Activated naive CD8-positive, alpha-beta T cell treated with anti-CD3 and anti-CD28 coated beads, Interleukin-2, amount 50 U/mL, for 24 hours (primary cell): ENCODE measurements at places on chromosomes 4 and X.

DNA sequence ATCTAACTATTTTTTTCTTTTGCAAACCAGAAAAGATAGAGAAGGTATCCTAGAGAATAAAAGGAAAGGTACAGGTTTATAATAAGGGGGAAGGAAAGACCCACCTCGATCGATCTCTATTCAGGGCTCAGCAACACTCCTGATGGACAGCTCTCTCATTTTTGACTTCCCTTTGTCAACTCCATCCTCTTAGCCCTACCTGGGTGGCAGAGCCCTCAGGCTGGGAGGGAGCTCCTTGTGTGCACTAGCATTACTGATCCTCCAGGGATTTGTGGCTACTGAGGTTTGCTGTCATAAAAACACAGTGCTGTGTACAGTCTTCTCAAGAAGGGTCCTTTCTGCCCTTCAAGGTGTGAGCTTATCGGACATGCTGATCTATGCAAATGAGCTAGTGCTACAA, 111.0 kb downstream of the MID1 start:
- no peak for DNase-seq

- no peak for DNase-seq
Observed at GRCh38 chr4:2799224-2799911, 6.5 kb downstream of the SH3BP2 start.

- no peak for DNase-seq
Observed at GRCh38 chrX:39931529-39932282, 166.1 kb downstream of the BCOR start.

DNA sequence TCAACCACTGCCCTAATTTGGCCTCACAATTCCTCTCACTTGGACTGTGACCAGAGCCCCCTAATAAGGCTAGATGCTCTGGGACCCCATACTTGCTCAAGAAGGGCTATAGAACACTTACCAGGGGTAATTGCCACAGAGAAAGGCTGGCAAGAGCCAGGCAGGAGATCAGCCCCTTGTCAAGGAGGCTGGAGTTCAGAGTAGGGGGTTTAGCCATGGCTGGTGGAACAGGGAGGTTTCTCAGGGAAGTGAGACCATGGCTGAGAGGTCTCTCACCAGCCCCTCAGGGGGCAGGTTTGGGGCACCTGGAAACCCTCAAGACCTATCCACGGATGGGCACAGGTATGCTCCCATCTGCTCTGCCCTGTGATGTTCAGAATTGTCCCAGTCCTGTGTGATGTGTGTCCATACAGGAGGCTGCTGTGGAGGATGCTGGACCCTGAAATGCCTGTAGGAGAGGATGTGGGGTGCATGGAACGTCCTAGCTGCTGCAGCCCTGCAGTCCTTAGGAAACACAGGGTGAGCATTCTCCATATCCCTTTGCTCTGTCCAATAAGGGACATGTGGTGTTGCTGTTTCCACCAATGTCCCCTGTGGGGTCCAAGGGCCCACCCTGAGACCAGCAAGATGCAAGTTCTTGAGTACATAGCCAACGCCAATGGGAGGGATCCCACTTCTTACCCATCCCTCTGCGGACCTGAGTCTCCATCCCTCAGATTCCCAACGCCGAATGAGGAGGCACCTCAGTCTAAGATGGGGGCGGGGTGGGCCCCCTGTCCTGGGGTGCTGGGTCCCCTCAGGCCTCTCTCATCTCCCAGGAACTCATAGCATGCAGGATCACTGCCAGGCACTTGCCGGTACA, 16.4 kb upstream of the HSFX1 start:
- DNase-seq: no peak

GRCh38 chr4:123919576-123920098, 523.0 kb downstream of the SPRY1 start:
- DNase-seq: no peak

- no peak for DNase-seq
Observed at GRCh38 chr4:169198167-169198566, 72.6 kb downstream of the SH3RF1 start.

GRCh38 chrX:38803588-38804431, 2.6 kb downstream of the MID1IP1 start:
- peak; percentile 79 for DNase-seq

- no peak for DNase-seq
Observed at GRCh38 chr4:59127006-59127405, 2016.8 kb upstream of the IGFBP7 start.

DNA sequence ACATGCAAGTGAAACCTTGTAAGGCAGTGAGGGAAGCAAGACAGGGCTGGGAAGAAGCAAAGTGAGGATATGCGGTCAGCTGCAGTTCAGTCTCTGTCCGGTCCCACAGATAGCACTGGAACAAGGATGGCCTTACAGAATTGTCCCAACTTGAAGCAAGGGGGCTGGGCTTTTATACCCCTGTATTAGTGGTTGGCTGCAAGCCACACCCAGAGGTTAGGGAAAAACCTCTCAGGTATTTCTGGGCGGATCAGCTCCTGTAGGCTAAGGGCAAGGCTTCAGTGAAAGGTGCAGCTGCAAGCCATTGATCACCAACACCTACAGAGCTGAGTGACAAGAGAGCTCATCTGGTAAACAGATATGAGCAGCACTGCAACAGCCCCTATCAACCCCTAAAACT, 89.0 kb downstream of the KDR start:
- no peak for DNase-seq

DNA sequence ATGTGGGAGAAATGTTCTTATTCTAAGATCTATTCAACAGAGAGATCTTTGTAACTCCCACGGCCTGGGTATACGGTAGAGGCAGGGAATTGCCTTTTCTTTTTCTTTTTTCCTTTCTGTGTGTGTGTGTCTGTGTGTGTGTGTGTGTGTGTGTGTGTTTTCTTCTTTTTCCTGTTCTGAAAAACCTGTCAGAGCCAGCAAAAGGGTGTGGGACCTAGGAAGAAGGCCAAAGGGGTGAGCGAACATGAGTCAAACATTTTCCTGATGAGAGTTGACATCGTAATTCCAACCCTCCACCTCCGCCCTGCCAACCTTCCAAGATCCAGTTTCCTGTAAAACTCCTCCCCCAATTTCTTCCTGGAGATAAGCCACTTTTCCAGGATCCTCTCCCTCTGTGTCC, 2.8 kb upstream of the CHIC2 start:
- DNase-seq: no peak

DNA sequence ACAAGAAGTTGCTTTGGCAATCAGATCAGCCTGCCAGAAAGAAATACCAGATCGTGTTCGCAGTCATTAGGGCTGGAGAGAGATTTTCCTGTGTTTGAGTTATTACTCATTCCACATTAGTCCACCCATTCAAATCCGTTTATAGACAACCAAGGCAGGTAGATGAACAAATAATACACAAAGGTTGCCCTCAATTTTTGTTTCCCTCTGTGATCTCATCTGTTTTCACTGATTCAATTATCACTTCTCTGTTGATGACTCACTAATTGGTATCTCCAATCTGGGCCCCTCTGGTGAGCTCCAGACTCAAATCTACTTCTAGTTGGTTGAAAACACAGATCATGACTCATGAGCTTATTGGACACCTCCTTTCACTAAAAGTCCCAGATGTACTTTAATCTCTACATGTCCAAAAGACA, 54.5 kb downstream of the CHM start:
- DNase-seq: no peak

DNA sequence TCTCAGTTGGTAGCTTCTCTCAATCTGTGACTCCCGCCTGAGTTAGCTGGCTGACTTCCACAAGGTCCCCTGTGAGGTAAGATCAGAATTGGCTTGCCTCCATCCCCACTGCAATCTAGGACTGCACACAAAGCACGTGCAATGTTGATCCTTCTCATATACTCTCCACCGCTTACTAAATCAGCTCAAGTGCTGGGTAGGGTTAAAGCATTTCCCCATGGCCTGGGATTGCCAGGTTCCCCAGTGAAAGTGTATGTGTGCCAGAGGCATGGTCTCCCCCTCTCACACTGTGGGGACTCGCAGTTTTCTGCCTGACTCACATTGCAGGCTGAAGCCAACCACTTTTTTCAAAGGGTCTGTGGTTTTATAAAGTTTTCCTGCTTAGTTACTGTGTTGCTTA, 886.9 kb downstream of the FAM133A start:
- DNase-seq: no peak

DNA sequence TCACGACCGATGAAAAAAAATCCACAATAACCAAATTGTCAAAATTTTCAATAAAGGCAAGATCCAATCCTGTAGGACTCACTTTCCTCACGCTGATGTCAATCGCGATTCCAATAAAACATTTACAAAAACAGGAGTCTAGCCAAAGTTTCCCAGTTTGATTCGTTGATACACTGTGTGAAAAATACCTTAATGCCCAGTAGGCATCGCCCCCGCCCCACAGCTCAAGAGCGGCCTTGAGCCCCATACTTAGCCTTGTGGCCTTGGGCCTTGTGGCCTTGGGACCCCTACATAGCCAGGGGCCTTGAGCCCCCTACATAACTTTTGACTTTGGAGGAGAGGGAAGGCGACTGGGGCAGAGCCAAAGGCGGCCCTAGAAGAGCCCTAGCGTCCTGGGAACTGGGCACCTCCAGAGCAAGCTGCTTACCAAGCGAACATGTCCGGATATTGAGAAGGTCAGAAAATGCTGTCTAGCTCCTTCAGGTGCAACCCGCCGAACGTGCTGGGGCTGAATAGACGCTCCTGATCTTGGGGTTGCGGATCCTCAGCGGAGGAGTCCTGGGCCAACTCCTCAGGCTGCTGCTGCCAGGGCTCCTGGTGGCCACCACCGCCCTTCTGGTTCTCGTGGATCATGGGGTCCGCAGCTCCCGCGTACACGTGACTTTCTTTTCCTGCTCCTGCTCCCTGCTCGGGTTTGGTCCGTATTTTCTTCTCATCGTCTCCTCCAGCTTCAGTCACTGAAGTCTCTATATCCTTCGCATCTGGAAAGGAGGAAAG, 62.9 kb downstream of the RHOXF2B start:
- DNase-seq: no peak

GRCh38 chr4:9916346-9916745, 105.0 kb downstream of the SLC2A9 start:
- DNase-seq: no peak

- no peak for DNase-seq
Observed at GRCh38 chr4:56876264-56876663, 31.4 kb upstream of the REST start.

DNA sequence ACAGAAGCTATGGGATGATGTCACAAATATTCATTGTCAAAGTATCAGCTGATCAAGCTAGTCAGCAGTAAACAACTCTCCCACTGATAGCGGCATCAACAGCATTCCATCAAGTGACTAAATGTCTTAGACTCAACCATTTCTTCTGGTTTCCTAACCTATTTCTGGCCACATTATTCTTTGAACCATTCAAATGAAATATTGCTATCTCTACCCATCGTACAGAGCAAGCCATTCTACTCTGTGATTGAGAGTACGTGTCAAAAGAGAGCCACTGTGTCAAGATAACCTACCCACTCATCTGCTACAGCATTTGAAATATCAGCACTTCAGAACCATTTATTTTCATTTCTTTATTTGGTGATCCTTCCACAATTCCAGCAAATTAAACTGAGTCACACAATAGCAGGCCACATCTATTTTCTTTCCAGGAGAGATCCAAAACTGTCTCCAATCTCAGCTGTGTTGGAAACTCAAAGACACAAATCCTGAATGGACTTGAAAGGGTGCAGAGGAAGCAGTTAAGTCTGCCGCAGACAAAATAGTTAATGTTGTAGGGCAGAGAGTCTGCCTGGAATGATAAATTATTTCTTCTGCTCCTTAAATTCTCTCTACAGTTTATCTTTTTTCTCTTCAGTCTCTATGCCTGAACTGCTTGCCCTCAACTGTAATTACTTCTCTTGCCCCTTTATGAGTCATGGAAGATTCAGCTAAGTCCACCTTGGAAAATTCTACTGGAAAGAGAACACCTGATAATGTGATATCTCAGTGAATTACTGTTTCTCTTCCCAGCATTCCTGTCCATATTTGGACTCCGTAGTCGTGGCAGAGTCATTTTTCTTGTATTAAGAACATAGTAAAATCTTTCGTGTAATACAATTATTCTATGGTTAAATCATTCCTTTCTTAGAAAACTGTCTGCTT, 364.8 kb downstream of the PDGFC start:
- DNase-seq: no peak

DNA sequence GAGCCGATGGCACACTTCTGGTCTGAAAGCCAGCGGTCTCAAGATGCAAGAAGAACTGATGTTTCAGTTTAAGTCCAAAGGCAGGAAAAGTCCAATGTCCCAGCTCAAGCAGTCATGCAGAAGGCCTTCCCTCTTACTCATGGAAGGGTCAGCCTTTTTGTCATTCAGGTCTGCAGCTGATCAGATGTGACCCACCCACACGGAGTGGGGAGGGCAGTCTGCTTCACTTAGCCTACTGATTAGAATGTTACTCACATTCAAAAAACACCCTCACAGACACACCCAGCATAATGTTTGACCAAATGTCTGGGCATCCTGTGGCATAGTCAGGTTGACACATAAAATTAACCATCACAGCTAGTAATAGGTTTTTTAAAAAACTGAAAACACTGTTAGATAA, 6.6 kb downstream of the HCCS start:
- no peak for DNase-seq

DNA sequence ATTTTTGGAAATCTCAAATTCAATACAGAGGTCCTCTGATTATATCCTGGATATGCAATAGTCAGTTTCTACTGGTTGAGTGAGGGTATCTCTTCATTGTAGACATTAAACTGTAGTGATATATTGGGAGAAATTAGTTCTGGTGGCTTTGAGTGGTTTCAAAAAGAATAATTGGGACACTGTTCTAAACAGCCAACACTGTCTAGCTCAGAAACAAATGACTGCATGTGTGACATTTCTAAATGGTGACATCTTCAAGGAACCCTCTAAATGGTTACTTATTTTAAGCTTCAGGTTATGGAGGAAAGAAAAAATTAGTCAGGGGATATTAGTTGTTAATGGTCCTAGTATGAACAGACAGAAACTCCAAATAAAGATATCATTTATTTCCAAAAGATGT, 186.2 kb downstream of the LARP7 start:
- no peak for DNase-seq

GRCh38 chrX:12999422-12999821, 24.5 kb downstream of the TMSB4X start:
- peak; percentile 45 for DNase-seq

DNA sequence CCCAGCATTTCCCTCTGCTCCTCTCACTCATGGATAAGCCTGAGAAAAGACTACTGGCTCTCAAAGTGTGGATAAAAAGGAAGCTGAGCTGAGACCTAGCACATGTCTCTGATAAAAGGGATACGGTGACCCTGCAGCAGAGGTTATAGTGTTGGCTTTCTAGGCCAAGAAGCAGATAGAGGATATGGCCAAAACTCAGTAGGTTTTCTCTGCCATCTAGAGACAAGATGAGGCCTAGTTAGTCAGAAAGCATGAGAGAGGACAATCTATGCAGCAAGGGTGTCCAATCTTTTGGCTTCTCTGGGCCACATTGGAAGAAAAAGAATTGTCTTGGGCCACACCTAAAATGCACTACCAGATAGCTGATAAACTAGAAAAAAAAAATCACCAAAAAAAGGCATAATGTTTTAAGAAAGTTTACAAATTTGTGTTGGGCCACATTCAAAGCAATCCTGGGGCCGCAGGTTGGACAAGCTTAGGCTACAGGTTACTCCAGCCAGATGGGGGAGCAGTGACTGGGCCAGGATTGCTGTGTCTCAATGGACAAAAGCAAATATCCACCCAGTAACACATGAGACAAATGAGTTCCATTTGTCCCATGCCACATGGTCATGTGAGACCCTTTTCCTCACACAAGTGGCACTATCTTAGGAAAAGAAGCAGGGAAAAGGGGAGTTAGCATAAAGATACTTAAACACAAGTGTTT, 411.4 kb downstream of the INPP4B start:
- no peak for DNase-seq

- no peak for DNase-seq
Observed at GRCh38 chrX:15600745-15601144, at the start of gene ACE2. TSS of gene ACE2 (minus strand) at chrX:15600960. CDS start at chrX:15600911, 49 bp downstream.
